Right ventricle myocardium superior (tissue), 1 donor: ENCODE measurements at places on chromosomes 2 and 18.

GRCh38 chr2:207157162-207157481 lies 8.6 kb downstream of the KLF7 start:
- DNase-seq = no peak

GRCh38 chr2:70946832-70947442 lies 11.2 kb downstream of the ATP6V1B1 start:
- no peak for DNase-seq

DNA sequence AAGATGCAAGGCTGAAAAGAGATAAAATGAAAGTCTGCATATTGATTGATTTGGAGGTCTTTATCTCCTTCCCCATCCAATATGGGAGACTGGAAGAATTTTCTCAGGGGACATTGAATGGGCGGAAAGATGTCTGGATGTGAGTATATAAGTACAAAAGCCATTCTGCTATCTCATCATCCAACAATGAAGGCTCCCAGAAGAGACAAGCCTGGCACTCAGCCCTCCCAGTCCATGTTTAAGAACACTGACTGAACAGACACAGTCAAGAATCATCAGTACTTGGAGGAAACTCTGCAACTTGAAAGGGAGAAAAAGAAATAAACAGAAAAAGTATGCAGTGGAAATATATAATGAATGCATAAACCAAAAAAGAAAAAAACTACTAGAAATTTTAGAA lies 80.9 kb downstream of the PTRHD1 start:
- DNase-seq = no peak

DNA sequence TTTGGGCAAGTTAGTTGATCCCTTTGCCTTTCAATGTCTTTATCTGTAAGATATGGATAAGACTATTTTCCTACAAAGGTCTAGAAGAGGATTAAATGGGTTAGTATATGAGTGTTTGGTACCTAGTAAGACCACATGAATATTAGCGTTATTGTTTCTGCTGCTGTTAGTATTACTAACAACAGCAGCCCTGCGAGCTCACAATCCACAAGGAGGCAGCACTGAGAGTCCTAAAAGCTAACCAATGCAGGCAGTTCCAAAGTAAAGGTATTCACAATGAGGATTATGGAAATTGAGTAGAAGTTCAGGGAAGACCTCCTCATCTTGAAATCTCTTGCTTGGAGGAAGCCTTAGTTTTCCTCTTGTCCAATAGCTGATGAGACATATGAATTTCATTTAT lies 248.9 kb downstream of the TDRD15 start:
- no peak for DNase-seq

DNA sequence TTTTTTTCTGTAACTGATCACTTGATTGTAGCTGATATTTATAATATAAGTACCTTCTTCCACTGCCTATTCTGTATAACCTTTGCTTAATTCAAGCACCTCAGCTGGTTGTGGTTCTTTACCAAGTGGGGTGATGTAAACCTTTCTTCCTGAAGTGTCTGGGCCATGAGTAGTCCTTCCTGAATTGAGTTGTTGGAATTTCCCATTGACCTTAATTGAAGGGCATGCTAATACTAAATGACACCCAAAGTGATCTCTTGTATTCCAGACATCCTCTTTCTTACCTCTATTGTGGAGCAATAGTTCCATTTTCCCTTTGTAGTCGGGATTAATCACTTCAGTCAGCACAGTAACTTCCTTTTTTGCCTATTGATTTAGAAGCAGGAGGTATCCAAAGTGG lies 1496.8 kb upstream of the CELF4 start:
- DNase-seq = no peak

DNA sequence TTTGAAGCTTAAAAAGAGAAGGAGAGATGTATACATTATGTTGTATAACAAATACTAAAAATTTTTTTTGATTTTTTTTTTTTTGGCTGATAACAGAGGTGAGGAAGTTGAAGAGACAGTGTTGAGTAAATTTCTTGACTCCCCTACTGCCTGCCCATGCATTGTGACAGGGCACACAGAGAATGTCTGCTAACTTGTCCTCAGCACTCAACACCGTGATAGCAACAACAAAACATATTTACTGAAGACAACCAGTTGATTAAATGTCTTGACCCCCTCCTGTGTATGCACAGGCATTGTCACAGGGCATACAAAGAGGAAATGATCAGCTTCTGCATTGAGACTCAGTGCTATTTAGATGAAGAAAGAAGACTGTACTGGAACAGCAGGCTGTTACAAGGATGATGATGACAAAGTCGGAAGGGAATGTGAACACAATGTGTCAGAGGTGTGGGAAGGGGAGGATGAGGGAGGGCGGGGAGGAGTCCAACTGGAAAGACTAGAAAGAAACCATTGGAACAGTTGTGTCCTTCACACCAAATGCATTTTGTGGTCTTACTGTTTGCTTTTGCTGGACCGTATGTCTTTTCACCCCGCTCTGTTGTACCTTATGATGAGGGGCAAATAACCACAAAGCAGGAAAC lies 89.5 kb downstream of the CERS6 start:
- DNase-seq = no peak

GRCh38 chr2:123521854-123522253 lies 503.2 kb upstream of the CNTNAP5 start:
- no peak for DNase-seq

GRCh38 chr2:238895361-238895882 lies 47.5 kb downstream of the TWIST2 start:
- no peak for DNase-seq

- DNase-seq = no peak
Measured at GRCh38 chr2:6398421-6398820, 467.3 kb downstream of the CMPK2 start.

GRCh38 chr2:126858013-126858412 lies 40.7 kb upstream of the TEX51 start:
- DNase-seq = no peak

- DNase-seq = no peak
Measured at GRCh38 chr18:70380915-70381896, 92.4 kb downstream of the SOCS6 start.

DNA sequence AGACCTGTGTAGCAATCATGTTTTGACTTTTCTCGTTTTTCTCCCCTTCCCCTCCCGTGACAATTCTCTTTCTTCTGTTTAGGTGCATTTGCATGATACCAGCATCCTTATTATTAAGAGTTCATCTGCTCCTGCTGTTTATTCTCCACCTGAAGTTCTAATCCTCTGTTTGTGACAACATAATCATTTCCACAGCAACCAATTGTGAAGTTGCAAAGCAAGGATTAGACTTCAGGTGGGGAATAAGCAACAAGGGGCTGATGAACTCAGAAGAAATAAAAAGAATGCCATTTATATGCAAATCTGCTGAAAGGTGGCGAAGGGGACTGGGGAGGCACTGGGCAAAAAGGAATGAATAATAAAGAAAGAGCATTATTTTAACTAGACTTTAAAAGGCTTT lies 124.8 kb upstream of the LINC00305 start:
- DNase-seq = no peak

GRCh38 chr2:206267567-206267966 lies 6.9 kb upstream of the ZDBF2 start:
- DNase-seq = no peak

DNA sequence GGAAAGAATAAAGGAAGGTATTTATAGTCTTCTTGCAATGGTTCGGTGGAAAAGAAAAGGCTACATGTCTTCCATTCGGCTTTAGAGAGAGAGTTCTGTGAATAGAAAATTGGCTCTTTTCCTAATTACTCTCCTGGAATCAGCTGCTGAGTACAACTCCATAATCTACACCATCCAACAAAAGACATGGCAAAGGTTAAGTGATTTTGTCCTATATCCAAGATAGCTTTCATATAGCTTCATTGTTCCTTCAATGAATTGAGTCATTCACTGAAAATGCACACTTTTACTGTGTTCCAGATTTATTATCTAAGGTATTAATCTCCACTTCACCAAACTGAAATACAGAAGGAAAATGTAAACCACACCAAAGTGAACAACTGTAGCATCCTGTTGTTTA lies 514.5 kb downstream of the LRRTM4 start:
- DNase-seq = no peak

DNA sequence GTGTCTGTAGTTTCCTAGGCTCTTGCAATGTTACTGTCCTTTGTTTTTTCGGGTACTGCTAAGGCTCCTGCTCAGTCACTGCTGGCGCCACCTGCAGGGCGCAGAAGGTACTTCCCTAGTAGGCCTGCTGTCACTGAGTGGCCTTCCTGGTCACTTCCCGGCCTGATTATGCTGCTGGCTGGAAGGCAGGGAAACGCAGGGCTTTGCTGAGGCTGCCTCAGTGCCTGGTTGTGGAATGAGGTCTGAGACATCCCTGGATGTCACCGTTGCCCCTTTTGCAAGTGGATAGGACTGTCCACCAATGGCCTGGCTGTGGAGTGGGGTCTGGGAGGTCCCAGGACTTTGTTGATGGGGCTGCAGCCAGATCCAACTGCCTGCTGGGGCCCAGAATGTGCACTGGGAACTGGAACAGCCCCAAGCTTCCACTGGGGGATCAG lies 13.1 kb downstream of the DAW1 start:
- peak; percentile 85 for DNase-seq
